ENCODE measurements at places on chromosomes 2 and 18.

- no peak for DNase-seq
Measured at GRCh38 chr18:31103423-31103822, 1.2 kb upstream of the DSC2 start.

GRCh38 chr2:151085181-151085611 is 176.5 kb downstream of the RBM43 start:
- DNase-seq = no peak

DNA sequence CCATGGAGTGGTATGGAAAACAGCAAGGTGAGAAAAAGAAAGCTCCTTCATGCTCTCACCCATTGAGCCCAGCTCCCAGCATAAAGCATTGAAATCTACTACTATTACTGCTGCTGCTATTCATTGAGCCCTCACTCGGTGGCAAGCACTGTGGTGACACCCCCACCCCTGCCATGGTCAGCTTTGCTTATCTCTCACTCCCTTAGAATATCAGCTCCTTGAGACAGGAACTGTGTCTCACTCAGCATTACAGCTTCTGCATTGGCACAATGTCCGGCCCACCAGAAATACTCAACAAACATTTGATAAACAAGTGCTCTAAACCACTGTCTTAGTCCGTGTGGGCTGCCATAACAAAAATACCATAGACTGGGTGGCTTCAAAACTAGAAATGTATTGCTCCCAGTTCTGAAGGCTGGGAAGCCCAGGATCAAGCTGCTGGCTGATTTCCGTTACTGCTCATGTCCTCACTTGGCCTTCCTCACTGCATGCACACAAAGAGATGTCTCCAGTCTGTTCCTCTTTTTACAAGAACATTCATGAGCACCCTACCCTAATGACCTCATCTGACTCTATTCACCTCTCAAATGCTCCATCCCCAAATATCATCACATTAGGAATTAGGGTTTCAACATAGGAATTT is 116.3 kb downstream of the ZBTB7C start:
- DNase-seq = peak; percentile 52

- no peak for DNase-seq
Measured at GRCh38 chr2:120625865-120626560, 109.7 kb upstream of the GLI2 start.

GRCh38 chr2:142688856-142689605 is 188.4 kb upstream of the KYNU start:
- DNase-seq = no peak

GRCh38 chr18:54396760-54397159 is 39.1 kb downstream of the C18orf54 start:
- no peak for DNase-seq

DNA sequence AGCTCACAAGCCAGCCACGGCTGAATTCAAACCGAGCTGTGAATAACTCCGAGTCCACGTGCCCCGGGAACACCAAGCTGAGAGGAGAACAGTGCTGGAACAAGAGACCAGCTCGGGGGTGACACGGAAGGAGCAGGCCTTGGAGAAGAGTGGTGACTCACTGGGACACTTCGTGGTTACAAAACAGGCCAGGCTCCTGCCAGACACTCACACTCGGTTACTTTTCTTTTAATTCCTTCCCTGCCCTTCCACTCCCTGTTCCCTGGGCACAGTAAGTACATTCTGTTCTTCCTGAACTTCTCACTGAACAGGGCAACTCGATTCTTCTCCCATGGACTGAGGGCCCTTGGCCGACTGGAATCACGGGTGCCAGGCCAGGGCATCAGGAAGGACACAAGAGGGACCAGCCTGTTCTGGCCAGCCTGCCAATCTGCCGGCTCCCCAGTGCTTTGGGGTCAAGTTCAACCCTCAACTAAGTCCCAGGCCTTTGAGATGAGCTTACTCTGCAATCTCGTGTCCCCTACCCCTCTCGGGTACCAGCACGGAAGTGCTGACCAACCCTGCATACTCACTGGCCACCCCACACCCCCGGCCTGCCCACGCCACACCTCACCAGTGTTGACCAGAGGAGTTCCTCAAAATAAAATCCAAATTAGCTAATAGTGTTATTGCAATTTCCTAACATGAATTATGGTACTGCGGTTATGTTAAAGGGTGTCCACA is 87.5 kb downstream of the TFCP2L1 start:
- DNase-seq = peak; percentile 14

GRCh38 chr2:100077935-100078334 is 64.5 kb downstream of the AFF3 start:
- no peak for DNase-seq

DNA sequence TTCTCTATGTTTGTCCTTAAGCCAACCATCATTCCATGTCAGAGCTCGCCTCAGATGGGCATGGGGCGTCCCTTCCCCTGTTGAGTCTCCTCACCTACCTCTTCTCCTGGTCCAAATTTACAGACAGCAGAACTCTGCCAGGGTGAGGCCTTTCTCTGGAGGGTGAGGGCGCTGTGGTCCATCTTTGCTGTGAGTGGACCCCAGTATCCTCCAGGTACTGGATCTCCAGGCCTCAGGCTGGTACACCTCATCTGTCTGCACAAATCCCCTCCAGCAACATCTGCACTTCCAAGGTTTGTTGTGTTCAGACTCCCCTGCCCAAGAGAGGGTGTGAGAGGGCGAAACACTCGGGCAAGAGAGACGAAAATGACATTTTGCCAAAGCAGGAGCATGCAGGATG is 63.9 kb upstream of the EDAR start:
- no peak for DNase-seq

GRCh38 chr18:5770176-5770575 is 125.1 kb downstream of the TMEM200C start:
- no peak for DNase-seq

DNA sequence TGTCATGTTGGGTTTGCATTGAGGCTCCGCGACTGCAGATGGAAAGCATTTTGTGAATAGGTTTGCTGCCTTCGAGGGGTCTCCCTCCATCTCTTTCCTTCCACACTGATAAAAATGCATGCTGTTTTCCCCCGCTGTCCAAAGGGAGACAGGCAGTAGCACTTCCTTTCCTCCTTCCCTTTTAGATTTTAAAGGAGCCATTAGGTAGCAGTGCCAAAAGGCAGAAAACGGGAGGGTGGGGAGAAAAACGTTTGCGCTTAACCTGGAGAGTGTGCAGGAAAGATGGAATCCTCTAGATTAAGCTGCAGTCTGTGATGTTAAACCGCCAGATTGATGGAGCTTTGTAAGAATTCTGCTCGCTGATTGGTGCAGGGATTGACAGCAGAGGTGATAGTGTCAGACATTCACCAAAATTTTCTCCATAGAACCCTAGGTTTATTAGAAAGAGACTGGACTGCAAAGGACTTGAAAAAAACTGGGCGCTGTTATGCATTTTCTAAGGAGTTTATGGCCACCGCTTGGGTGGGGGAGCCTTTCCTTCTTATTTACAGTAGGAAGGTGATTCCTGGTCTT is 688 bp downstream of the MAPRE2 start:
- DNase-seq = peak; percentile 53

DNA sequence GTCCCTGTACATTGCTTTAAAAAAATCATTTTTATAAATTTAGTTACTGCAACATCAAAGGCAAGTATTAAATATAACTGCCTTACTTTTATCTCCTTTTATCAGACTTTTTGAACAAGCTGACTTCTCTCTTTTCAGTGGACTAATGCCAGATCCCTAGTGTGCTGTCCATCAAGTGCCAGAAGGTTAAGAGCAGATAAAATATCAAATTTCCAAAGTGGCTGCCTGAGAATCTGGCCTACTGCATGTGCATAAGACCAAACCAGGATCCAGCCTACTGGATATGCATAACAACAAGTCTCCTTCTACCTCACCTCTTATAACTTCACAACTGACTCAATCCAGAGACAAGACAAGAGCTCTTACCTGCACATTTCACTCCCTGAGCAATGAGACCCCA is 59.8 kb upstream of the CHRNA1 start:
- peak; percentile 89 for DNase-seq

DNA sequence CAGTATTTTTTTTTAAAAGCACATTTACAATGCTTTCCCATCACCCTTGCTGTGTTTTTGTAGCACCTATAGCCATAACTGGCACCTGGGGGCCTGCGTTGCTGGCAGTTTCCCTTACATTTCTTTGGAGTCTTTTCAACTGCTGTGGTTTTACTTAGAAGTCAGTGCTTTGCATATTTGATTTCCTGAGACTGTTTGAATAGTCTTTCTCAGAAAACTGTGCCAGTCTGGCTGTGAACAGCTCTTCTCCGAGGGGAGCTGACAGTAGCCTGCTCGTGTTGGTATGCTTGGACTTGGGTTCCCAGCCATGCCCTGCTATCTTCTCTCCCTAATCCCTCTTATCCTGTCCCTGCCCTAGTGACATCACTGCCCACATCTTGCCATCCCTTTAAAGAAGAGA is 81.5 kb downstream of the DPP4 start:
- DNase-seq = peak; percentile 80

DNA sequence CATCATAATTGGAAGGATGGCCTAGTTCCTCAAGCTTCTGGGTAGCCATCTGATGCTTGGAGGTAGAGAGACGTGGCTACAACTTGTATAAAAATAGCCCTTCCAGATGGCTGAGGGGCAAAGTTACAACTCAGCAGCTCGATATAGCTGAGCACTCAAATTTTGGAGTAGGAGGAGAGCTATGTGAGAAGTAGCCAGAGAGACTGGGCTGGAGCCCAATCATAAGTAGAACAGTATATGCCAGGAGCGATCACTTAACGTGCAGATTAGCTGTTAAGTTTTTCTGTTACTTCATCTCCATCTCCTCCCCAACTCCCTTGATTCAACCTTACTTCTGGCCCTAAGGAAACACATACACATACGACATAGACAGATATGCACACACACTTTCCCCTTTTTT is 28.8 kb downstream of the CNRIP1 start:
- peak; percentile 68 for DNase-seq

GRCh38 chr2:11628675-11629074 is 41.3 kb downstream of the NTSR2 start:
- no peak for DNase-seq

GRCh38 chr2:10370390-10370789 is 67.7 kb downstream of the HPCAL1 start:
- no peak for DNase-seq

DNA sequence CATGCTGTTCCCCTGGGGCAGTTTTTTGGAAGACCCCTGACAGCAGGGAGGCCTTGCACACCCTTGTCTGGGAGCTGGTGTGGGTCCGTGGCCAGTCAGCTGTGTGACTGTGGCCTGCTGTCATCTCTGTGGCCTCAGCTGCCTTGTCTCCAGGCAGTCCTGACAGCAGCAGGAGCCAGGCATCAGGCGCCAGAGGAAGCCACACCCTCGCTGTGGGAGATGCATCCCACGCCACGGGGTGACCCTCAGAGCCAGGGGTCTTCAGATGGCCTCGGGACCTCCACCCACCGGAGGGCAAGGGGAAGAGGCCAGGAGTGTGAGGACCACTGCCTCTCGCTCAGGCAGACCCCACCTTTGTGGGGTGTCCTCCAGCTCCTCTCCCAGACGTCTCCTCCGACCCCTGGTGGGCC is 5.0 kb downstream of the BOK start:
- no peak for DNase-seq

GRCh38 chr2:230947908-230948365 is 22.9 kb upstream of the GPR55 start:
- peak; percentile 59 for DNase-seq
